AG04450 (cell line): ENCODE measurements at places on chromosomes 7 and 10.

DNA sequence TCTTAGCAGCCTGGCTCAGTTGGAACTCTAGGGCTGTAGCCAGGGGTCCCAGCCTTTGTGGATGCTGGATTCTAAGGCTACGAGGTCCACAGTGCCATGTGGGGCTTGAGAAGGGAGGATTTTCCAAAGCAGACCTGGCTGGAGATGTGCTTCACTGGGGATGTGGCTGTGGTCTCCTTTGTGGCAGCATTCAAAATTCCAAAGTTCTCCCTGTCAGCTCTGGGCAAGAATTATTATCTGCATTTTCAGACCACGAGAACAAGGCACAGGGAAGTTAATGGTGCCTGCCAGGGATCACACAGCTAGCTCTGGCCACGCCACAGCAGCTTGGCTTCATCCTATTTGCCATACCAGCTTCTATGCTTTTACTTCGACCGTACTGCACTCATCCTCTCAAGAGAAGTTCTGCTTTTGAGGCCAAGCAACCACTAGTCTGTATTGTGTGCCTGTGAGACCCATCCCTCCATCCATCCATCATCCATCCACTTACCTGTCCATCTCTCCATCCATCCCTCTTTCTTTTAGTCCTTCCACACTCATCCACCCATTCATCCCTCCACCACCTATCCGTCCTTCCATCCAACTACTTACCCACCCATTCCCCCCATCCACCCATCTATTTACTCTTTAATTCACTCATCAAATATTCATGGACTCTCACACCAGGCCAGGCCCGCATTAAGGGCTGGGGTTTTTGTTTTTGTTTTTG, 71.5 kb downstream of the ZMIZ1 start:
- DNase-seq, result no peak

DNA sequence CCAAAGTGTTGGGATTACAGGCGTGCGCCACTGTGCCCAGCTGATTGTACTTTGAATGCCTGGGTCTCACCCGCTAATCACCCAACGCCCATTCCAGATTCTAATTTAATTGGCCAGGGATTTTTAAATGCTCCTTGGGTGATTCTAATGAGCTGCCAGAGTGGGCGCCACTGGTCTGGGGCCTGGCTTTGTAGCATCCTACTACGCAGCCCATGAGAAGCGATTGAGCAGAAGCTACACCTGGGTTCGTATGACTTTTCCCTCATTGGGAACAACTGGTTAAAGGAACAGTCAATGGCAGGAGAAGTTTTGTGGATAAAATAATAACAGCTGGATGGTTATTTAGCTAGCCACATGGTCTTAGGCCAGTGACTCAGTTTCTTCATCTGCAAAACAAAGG, 108.0 kb downstream of the SPAG6 start:
- DNase-seq, result no peak

DNA sequence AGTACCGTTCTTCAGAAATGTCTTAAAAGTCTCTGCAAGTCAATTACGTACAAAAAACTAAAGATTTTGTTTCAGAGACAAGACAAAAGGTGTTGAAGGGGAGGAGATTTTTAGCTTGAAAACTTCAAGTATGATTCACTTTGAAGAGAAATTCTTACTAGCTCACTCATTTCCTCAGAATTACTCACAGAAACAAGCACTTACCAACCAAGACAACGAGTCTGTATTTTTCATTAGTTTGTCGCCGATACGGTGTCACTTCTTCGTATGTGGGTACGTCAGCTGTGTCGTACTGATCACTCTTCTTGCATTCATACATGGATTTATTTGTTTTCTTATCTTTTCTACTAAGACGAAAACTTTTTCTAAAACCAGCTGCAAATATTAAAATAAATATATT, 90.6 kb upstream of the ODAD2 start:
- DNase-seq, result peak; percentile 42

- DNase-seq, result no peak
Measured at GRCh38 chr10:4385231-4385870, 440.7 kb upstream of the AKR1E2 start.

- no peak for DNase-seq
Measured at GRCh38 chr7:24422441-24423010, 138.5 kb downstream of the NPY start.

DNA sequence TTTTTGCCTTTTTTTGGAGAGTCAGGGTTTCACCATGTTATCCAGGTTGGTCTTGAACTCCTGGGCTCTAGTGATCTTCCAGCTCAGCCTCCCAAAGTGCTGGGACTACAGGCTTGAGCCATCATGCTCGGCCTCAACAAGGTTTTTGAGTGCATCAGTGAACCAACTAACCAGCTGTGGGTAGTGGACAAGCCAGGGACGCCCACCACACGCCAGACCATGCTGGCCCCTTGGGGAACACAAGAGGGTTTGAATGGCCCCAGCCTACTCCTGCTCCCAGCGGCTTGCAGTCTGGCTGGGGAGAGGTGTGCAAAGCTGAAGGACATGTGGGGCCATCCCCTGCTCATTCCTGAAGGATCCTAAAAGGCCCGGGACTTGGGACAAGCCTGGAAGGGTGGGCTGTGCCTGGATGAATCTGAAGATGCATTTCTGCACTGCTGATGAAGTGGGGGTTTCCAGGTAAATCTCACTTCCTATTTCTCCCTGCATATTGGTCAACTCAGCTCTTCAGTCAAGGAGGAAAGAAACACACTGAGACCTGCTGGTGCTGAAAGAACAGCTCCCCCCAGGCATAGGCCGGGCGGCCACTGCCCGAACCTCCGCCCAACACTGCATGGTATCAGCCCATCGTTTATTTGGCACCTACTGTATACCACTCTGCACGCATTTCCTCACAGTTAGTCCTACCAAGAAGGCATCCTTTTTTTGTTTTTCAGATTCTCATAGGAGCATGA, 6.9 kb downstream of the MMD2 start:
- DNase-seq, result no peak

DNA sequence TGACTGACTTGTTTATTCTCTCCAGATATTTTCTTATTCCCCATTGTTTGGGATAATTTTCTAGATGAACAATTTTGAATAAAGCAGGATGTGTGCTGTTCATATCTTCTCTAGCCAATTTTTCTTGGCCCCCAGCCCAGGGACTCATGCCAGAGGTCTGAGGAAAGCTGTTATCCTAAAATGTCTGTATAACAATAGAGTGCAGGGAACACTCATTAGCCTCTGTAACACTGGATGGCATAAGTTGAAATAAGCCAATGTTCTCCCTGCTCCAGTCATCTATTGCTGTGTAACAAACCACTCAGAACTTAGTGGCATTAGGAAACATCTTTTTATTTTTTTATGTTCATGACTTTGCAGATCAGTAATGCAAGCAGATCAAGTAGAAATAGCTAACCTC, 121.7 kb upstream of the TRIM24 start:
- no peak for DNase-seq

DNA sequence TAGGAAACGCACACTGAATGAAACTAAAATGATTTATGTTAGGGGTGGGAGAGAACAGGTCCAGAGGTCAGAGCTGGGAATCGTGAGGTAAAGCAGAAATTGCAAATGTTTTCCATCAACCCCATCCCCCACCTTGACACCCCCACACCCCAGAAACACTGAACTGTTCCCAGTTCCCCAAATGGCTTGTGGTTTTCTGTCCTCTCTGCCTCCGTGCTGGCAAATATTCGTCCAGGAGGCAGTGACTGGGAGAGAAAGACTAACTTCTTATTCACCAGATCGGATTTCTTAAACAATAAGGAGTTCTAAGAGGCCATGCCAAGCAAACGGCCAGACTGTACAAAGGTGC, 730 bp upstream of the RASSF4 start:
- DNase-seq, result no peak

GRCh38 chr10:124001391-124002148, 91.8 kb downstream of the CHST15 start:
- DNase-seq, result no peak

- no peak for DNase-seq
Measured at GRCh38 chr7:130432886-130433285, 7.9 kb downstream of the CEP41 start.

GRCh38 chr7:24874791-24875190, 105.2 kb downstream of the OSBPL3 start:
- no peak for DNase-seq

GRCh38 chr10:60735244-60735643, 43.0 kb upstream of the CDK1 start:
- no peak for DNase-seq

GRCh38 chr10:7857262-7857661, 39.0 kb downstream of the TAF3 start:
- DNase-seq, result no peak

DNA sequence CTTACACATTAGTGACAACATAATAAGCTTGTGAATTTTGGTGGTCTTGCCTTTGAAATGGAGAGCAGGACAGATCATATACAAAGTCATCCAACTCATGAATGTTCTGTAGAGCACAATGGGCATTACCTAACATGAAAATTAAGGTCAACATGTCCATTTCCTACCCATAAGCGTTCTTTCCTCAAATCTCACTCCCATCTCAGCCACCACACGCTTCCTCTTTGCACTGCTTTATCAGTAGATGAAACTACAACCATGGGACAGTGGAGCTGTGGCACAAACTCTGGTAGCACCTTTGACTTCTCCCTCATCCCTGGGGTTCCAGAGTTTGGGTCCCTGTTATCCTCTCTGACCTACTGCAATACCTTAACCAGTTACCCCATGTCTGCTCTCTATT, 2.2 kb downstream of the PON2 start:
- DNase-seq, result no peak
